ENCODE measurements at places on chromosomes 4 and X.

DNA sequence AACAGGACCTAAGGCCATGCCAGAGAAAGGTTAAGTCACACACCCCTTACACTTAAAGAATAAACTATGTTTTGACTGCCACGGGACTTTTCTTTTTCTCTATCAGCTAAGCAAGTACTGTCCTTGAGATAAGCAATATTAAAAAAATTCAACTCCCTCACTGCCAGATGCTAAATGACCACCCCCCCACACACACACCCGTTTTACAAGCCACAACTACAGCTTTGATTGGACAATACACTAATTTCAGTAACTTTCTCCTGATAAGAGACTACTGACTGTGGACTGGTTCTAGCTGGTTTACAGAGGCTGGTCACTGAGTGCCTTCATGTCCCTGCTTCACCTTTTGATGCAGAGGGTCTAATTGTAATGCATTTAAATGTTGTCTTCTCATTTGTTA is 63.9 kb upstream of the HOPX start:
- no peak for DNase-seq

DNA sequence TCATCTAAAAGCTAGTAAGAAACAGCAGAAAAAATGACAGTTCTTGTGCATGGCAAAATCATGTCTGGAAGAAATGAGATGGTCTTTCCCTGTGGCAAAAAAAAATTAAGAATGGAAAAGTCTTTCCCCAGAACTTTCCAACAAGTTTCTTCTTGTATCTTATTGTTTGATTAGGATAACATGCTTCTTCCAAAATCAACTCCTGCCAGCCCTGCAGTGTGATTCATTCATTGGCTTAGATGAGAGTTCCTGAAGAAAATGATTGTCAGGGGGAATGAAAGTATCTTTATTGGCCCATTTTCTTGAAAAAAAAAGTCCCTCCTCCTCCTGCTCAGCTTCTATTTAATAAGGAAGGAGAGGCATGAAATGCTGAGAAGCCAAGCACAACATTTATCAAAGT is 407.7 kb downstream of the ARAP2 start:
- DNase-seq, result no peak

GRCh38 chr4:22713841-22714240 is 21.1 kb downstream of the GBA3 start:
- DNase-seq, result no peak

GRCh38 chrX:48737940-48738339 is 23.6 kb upstream of the GLOD5 start:
- no peak for DNase-seq

- no peak for DNase-seq
These were observed 41.9 kb downstream of the FRAS1 start for GRCh38 chr4:78099058-78099457.

- DNase-seq, result no peak
These were observed 113.1 kb downstream of the SHROOM4 start for GRCh38 chrX:50700921-50701320.

- DNase-seq, result no peak
These were observed 85.3 kb downstream of the GATB start for GRCh38 chr4:151675411-151675971.

DNA sequence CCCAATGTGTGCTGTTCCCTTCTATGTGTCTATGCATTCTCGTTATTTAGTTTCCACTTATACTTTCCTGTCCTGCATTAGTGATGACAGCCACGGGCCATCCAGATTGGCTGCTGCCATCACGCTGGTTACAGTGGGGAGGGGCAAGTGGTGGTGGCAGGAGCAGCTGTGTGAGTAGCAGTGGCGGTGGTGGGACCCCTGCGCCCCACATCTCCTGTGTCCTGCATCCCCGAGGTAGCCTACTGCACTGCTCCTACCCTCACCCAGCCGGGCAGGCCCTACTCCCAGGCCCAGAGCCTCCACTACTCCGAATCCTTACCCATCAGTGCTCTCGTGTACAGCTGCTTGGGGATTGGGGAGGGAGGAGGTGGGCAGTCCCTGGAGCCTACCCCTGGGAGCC is 798.7 kb upstream of the AGA start:
- DNase-seq, result no peak

GRCh38 chrX:6227935-6228334 is 732 bp downstream of the NLGN4X start:
- no peak for DNase-seq

DNA sequence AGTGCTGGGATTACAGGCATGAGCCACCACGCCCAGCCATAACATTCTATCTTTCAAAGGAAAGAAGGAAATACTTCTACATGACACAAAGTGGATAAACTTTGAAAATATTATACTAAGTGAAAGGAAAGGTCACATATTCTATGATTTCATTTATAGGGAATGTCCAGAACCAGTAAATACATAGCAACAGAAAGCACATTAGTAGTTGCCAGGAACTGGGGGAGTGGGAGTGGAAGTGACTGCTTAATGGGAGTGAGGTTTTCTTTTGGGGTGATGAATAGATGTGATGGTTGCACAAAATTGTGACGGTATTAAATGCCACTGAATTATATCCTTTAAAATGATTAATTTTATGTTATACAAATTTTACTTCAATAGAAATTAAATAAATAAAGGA is 95.7 kb upstream of the IL15 start:
- no peak for DNase-seq

DNA sequence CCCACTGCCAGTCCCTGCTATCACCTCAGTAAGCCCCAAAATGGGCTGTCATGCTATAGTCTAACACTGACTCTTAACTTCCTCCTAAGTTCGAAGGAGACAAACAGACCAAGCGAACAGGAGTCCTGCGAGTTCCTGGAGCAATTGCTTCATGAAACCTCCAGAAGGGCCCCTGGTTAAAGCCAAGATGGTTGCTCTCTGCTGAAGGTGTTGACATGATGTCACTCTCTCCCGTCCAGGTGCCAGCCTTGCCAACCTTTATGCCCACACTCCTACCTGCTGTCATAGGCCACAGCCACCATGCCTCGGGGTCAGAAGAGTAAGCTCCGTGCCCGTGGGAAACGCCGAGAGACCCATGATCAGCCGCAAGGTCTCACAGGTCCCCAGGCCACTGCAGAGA is at the start of gene MAGEB6B:
Gene MAGEB6B, plus strand, starts transcription at position 301 of the 400 bp plus-strand sequence. Its CDS starts 0 bp downstream, at position 301.
- DNase-seq, result no peak

GRCh38 chrX:56733459-56734046 is 4.5 kb downstream of the NBDY start:
- no peak for DNase-seq

DNA sequence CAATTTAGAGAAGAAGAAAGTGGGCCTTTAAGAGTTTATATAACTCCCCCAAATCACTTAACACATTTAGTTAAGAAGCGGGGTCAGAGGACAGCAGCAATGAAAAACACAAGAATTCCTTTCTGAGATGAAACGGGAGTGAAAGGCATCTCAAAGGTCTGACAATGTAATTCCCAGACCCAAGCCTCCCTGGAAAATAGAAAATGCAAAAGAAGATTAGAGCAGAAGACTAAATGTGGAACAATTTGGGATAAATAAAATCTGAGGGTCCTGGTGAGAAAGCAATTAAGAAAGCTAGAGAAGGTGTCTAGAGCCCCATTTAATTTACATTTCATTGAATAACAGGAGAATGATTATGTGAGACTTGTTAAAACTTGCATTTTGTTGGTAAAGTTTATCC is 19.1 kb upstream of the ART3 start:
- DNase-seq, result no peak

DNA sequence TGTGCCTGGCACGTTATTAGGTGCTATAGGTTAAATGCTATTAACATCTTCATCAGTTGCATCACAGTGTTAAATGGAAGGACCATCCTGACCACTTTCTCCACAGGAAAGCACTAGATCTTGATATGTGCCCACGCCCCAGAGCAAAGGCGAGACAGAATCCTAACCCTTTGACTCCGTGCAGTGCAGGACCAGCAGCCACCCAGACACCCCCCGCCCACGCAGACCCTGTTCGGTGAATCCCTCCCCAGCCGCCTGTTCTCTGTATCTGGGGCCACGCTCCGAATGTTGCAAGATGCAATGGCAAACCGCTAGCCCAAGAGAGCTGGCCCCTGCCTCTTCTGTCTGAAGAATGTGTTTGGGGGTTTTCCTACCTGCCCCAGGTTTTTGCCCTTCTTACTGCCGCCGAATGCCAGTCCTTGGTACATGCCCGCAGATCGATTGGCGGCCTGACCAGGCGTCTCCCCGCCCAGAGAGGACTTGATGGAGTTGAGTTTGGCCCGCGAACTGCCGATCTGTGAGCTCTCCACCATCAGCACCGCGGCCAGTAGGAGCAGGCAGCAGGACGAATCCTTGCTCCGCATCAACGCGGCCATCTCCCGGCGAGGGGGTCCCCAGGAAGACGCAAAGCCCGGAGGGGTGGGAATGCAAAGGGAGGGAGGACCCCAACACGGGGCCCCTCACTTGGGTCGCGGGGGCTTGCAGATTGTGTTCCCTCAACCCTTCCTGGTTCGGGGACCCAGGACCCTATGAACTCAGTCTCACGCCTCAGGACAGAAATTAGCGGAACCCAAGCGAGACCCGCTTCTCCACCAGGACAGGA is 906 bp downstream of the DKK2 start:
- no peak for DNase-seq

DNA sequence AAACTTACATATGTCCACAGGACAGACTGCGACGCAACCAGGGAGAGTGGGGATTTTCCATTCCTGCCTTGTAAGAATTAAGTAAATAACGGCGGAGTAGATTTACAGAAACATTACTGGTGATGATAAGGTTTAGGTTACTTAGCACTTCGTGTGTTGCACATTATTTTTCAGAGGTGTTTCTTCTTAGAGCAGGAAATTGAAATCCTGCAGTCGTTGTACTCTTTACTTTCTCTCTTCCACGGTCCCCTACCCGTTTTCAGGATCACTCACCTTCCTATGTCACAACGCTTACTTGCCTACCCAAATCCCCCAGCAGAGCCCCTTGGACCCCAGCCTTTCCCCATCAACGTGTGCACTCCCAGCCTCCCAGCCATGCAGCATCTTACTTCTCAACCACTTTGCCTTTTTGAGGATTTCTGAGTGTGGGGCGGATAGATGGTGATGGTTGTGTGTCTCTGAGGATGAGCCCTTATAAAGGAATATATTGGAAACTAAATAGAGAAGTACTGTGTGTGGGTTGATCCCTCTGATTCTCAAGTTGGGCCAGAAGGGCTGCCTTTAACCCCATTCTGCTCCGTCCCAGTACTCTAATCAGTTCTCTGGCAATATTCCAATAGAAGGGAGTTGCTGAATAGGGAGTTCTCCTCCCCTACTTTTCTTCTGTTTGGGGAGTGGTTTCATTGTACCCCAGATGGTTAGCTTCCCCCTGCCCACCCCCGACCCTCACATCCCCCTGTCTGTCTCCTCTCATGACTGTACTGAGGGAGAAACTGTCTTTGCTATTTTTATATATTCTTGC is 1.6 kb downstream of the MID2 start:
- DNase-seq, result no peak

DNA sequence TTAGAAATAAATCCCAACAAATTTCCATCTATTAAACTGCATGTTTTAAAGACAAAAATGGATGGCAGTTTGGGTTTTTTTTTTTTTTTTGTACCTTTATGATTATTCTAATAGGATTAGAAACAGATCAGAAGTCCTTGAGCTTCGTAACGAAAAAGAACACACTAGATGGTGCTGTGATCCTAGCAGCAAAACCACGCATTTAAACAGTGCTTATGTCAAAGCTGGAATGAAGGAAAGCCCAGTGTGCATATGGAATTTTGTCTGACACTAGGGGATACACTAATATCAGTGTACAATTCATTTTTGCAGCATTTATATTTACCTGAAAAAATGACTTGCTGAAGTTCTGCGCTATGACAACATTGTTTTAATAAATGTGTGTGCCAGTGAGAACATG is 229.1 kb downstream of the VEGFC start:
- DNase-seq, result no peak

All from GF-D8 (cell line).